ENCODE measurements at places on chromosomes 12 and 14.
A peak's percentile ranks its signal among the peaks of the same experiment; 100 is the strongest.

DNA sequence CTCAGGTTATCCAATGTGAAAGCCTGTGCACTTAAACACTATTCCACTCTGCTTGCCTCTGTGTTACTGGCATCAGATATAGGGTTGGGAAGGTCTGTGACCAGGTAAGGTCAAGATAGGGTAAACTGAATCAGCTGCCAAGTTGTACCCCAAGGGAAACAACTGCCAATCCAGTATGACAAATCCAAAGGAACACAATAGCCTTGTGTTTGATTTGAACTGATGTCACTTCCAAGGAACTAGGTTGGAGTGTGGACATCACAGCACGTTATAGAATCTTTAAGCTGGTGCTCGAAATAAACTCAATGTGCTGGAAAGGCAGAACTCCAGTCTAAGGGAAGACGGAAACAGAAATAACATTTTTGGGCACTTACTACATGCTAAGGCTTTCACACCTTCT is 223.4 kb upstream of the BTG1 start:
- DNase-seq = no peak

GRCh38 chr12:121957861-121958515 is 39.6 kb downstream of the CFAP251 start:
- no peak for DNase-seq

GRCh38 chr14:67050896-67051295 is 138.3 kb upstream of the GARIN2 start:
- no peak for DNase-seq

- peak; percentile 61 for DNase-seq
These were observed 9.0 kb downstream of the TMBIM6 start for GRCh38 chr12:49750027-49750995.

DNA sequence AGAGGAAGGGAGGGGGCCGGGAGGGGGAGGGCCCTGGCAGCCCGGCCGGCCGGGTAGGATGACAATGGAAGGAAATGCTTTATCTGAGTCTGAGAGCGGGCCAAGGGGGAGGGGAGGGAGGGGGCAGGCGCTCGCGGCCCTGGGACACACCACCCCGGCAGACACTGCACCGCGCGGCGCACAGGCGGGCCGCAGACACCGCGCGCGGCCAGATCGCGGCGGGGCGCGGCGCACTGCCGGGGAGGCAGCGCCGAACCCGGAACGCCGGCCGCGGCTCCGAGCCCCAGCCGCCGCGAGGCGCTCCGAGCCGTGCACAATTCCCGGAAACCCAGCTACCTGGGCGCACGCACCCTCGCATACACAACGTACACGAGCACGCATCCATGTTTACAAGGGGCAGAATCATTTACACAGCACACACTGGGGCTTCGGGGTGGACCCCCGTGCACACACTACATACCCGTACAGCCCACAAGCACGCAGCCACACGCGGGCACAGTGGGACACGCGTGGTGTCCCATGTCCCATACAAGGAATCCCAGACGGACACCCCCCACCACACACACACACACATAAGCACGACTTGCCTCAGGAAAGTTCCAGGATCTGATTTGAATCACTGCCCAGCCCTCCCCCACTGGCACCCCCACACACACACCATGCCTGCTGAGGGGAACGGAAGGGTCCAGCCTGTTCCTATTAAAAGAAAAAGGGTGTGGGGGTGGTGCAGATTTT is at the start of gene HDAC7:
HDAC7 (minus strand) TSS at position 8 of the 735 bp plus-strand sequence. CDS start 118 bp downstream, outside the sequence.
- peak; percentile 61 for DNase-seq

DNA sequence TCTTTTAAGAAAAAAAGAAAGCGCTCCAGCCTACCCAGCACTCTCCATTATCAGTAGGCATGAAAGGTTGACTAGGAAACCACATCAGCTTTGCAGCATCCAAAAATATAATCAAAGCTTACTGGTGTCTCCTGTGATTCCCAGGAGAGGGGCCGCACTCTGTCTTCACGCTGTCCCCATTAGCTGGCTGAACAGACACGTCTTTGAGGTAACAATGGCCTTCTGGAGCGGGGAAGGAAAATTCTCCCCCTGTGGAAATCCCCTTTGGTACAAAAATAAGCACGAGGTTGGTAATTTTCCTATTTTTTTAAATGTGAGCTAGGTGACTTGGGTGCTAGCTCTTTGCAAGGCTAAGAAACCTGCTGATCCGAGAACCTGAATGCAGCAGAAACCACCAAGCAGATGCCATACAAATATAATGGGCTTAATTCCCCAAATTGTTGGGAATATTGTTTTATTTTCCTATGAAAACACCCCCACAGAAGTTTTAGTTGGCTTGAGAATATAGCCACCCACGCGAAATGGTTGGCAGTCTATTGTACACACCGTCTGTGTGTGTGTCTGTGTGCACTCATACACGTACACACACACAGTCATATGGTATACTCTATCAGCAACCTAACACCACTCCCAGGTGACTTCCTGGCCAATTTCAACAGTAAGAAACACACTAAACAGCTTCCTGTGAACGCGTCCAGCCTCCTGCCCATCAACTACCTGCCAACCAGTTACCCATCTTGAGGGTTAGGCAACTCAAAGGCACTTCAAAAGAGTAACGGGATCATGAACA is 71.2 kb downstream of the KSR2 start:
- DNase-seq = no peak

DNA sequence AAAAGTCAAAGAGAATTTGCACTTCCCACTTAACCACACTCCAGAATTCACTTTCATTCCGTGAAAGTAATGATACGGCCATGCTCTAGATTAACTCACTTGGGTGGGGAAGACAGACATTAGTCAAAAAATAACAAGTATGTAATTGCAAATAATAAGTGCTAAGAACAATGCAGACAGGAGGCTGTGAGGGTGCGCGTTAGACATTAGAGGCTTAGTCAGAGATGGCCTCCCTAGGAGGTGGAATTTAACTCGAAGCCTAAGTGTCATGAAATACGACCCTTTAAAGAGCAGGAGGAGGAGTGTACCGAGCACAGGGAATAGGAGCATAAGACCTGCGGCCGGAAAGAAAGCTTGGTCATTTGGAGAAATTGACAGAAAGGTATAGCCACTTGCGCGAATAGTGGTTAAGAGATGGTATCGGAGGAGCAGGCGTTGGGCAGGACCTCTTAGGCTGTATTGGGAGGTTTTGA is 628 bp downstream of the SNRPF start:
- no peak for DNase-seq

DNA sequence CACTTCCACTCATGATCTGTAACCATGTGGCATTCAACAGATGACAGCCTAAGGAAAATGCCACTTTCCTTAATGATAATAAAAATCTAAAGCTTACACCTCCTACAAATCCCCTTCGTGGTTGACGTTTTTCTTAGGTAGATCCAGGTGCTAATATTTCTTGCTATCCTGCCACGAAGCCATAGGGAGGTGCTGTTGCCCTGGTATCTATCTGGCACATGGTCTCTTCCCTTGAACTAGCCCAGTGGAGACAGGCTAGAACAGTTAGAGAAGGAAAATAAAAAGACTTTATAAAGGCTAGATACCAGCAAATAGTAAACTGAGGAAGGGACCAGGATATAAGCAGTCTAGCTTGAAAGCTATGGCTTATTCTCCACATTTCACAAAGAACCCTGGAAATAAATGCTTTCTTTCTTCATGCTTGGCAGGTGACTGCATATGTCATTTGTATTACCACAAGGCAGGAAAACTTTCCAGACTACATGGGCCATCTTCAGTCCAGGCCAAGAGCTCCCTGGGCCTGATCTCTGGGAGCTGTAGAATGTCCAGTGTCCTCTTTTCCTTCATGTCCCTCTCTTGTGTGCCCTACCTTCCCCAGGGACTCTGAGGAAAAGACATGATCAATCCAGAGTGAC is 15.3 kb downstream of the SPIC start:
- DNase-seq = no peak

DNA sequence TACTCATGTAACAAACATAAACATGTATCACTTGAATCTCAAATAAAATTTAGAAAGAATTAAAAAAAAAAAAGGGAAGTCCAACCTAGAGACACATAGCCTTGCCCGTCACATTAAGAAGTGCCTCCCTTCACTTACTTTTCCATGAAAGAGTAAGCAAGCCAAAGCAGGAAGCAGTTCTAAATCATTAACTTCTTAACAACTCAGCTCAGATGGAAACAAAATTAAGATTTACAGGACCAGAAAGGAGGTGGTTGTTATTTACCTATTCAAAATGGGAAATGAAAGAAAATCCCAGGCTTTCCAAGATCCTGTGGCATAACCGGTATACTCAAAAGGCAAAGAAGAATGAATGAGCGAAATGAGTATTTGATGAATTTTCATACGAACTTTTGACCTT is 258.6 kb upstream of the DCN start:
- DNase-seq = no peak

DNA sequence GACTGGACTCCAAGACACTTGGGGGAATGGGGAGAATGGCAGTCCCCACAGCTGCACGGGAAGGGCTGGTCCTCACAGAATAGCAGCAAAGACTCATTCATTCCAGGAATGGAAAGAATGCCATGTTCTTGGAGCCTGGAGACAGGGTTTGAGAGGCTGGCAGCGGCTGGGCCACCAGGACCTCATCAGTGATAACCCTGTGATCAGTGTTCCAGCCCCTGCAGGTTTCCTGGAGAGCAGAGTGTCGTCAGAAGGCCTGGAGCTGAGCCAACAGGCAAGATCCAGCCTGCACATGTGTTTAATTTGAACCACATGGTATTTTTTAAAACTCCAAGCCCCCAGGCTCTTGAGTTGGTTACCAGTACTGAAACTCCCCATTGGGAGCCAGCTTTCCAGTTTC is 11.3 kb downstream of the BDKRB1 start:
- DNase-seq = no peak

- DNase-seq = no peak
These were observed 53.6 kb downstream of the ARL6IP4 start for GRCh38 chr12:123034022-123034541.

GRCh38 chr12:104291867-104292524 is 11.5 kb upstream of the EID3 start:
- no peak for DNase-seq

GRCh38 chr12:55707841-55708694 is at the start of gene ITGA7:
ITGA7 (minus strand) TSS chr12:55707904; CDS start chr12:55707682, 222 bp downstream.
- no peak for DNase-seq

DNA sequence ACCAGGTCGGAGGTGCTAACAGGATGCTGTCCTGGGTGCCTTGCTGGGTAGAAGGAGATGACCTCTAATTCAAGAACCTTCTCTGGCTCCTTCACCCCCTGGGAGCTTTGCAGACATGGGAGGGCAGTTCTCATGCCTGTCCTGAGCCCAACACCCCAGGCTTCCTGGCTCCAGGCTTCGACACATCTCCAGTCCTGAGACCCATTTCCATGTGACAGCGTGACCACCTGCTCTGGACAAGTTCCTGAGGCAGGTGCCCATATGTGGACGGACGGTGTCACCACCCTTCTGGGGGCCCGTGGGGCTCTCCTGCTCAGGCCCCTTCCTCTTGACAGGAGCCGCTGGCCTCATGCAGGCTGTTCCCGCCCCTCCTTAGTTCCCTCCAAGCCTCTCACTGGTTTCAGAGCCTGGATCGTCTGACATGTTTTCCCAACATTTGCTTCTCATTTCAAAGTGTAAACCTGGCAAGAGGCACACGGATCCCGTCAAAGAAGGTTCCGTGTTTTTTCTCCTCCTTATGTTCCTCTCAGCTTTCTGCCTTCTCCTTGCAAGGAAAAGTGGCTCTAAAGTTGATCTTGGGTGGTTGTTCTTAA is 291.9 kb upstream of the RTL1 start:
- DNase-seq = no peak

DNA sequence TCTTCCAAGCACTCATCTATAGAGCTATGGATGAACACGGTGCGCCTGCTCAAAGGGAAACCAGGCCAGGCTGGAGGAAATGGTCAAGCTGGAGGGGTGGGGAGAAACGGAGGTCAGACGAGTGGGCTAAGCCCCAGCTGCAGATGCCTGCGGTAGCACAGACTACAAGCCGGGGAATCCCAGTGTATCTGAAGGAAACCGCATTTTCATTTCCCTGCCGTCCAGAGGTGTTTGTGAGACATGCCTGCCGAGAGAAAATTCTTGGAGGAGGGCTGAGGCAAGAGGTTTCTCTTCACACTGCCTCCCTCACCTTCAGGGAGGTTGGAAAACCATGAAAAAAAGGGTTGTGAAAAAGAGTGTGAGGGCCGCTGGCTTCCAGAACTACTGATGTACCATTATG is 102.0 kb upstream of the FOXN3 start:
- no peak for DNase-seq

DNA sequence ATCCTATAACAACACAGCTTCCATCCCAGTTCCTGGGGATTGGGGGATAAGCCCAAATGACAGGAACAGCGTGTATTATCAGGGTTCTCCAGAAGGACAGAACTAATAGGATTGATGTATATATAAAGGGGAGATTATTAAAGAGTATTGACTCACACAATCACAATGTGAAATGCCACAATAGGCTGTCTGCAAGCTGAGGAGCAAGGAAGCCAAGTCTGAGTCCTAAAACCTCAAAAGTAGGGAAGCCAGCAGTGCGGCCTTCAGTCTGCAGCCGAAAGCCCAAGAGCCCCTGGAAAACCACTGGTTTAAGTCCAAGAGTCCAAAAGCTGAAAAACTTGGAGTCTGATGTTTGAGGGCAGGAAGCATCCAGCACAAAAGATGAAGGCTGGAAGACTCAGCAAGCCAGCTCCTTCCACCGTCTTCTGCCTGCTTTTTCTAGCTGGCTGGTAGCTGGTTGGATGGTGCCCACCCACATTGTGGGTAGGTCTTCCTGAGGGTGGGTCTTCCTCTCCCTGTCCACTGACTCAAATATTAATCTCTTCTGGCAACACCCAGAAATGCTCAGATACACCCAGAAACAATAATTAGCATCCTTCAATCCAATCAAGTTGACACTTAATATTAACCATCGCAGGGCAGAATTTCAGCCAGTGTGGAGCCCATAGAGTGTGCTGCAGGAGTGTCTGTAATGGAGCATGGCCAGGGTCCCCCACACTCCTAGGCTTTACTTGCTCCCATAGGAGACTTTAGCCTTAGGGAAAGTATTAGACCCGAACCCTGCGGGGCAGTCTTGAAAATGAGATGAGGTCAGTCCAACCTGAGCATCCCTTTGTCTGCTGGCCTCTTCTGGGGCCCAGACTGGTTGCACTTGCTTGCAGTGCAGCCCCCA is 111.1 kb downstream of the SINHCAF start:
- DNase-seq = no peak

GRCh38 chr12:27651201-27651600 is 45.0 kb upstream of the REP15 start:
- no peak for DNase-seq

DNA sequence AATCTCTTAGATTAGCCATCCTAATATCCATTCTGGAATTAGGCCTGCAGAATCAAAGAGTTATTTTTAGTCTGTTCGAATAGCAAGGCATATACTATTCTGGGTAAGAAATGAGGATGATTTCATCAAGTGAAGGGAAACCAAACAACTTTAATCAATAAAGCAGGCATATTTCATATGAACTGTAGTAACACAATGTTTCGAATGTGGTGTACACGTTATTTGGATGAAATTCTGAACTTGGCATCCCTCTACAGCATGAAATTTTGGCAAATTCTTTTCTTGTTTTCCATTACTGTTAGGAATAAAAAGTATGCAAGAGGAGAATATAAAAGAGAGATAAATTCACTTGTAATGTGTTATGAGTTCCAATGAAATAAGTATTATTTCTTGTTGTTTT is 1233.3 kb upstream of the SEL1L start:
- no peak for DNase-seq
